ENCODE measurements at places on chromosomes 7 and 10. TPM values are rescaled to one million over a fixed set of nuclear protein-coding genes. Genes with fewer than 3 reads are reported as not detected.

Gene SLC39A12
- polyA plus RNA-seq, result 12.8 TPM

Gene RAMP3
- 13.2 TPM for polyA plus RNA-seq

Gene SUN3
- not detected for polyA plus RNA-seq

Gene EBLN1
- polyA plus RNA-seq, result not detected

Gene SLC29A4
- 55.1 TPM for polyA plus RNA-seq

Gene MMD2
- 6.3 TPM for polyA plus RNA-seq

Gene SUFU
- 14.5 TPM for polyA plus RNA-seq

Gene SPDYE9
- polyA plus RNA-seq, result not detected

Gene ATP6V0A4
- 0.27 TPM for polyA plus RNA-seq

Gene OPTN
- polyA plus RNA-seq, result 58.3 TPM

Gene SLC26A5
- polyA plus RNA-seq, result 0.49 TPM

Gene PNLIP
- not detected for polyA plus RNA-seq

Gene SPDYE11
- not detected for polyA plus RNA-seq

Gene CYP51A1
- 95.9 TPM for polyA plus RNA-seq

Gene PRSS2
- polyA plus RNA-seq, result not detected

Gene KIF11
- polyA plus RNA-seq, result 11.4 TPM

Gene HECW1
- 1.7 TPM for polyA plus RNA-seq

Gene MRLN
- not detected for polyA plus RNA-seq

Data from brain (organoid and tissue), 16 donors.